ENCODE measurements at places on chromosomes 11 and 22.

- DNase-seq, result no peak
Measured at GRCh38 chr22:31342389-31343140, 3.6 kb downstream of the PATZ1 start.

DNA sequence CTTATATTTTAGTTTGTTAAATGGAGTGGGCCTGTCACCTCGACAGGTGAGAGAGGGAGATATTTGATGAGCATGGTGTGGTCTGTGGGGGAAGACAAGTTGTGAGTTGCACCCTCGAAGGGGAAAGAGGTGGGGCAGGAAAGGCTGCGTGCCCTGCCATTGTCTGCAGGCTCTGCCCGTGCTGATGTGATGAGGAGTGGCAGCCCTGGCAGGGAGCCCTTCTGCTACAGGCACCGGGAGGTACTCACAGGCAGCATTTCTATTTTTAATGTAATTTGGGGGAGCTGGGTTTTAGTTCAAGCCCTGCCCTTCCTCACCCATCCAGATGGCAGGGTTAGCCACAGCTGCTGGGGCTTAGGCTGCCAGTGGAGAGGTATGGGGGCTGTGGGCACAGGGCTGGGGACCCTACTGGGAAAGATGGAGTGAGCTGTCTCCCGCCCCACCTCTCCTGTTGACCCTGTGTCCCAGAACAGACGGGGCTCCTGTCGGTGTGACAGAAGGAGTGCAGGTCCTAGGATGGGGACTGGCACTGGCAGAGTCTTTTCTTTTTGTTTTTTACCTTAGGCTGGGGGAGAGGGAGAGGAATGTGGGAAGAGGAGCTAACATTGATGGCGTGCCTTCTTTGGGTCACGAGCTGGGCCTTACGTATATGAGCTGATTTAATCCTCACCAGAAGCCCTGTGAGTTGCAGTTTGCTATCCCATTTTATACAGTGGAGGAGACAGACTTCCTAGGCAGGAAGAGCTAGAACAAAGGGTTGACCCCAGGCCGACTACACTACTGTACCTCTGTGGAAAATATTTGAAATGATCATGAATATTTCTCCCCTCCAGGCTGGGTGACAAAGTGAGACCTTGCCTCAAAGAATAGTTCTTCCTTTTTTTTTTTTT lies 51.6 kb downstream of the CEP164 start:
- peak; percentile 36 for DNase-seq

DNA sequence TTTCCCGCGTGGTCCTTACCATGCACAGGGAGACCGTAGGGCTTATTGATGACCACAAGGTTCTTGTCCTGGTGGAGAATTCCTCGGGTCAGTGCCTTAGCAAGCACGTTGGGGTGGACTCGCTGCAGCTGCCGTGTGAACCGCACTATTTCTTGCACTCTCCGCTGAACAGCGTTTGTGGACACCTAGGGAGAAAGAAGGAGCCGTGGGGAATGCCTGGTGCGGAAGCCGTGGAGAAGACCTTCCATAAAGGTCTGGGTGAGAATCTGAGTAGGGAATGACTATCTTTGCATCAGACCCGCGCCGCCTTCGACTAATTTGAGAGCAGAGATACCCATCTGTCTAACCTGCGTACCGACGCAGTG lies 597 bp downstream of the RPUSD4 start:
- DNase-seq, result no peak

DNA sequence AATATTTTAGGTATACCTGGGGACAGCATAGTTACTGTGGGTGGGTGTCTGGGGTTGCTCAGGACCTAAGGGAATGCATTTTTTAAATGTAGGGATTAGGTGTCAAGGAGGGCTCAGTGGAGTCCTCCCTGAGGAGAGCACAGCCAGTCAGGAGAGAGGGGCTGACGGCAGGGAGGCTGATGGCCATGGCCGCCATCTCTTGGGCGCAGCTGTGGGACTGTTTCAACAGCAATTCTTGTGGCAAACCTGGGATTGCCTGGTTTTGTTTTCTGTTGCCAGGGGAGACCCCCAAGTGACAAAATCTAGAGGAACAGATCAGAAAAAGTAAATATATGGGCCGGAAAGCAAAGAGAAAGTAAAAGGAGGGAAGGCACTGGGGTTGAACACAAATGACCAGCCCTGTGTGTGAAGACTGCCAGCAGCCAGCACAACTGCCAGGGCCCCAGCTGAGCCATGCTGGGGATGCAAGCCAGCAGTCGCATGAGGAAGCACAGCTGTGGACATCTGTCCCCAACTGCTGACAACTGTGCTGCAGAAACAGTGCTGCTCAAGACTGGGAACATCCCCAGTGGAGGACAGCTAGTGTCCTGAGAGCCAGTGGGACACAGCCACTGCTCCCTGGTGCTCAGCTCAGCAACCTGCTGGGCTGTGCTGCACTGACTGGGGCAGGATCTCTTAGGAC lies 10.5 kb downstream of the MIF start:
- peak; percentile 48 for DNase-seq

GRCh38 chr11:94784884-94785283 lies 16.7 kb downstream of the AMOTL1 start:
- DNase-seq, result no peak

DNA sequence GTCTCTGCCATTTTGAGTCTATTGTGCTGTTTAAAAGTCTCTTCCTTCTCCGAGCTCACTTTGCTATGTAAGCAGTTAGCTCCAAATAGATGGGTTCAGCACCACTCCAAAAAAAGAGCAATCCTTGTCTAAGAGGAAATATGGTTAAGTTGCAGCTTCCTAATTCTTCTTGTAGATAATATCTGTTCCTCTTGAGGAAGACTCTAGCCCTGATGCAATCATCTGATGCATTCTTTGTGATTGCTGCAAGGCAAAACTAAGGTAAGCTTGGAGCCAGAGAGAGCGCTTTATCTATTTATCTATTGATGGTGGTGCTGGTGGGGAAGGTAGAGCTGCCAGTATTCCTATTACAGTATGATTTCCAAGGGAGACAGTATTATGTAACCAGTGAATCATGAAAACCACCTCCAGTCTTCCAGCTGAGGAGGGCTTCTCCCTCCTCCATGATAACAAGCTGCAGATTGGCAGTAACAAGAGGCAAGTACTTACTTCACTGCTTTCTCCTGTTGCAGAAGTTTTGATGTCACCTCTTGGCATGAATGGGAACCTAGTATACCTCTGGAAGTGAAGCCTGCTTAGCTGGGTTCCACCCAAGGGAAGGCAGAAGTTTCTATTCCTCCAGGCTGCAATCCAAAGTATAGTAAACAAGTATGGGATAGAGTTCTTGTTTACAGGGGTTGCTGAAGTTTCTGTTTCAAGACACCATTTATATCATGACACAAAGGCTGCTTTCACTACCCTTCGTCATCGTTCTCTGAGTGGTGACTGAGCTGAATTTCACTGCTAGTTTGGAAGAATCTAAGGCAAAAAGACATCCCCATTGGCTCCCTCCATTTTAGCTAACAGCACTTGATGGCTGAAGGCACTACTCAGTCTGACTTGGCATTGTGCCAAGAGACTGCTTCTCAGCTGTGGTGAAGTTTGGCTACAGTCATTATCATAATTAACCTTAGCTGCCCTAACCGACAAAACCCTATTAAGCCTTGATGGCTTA lies 49.7 kb downstream of the FDX1 start:
- peak; percentile 91 for DNase-seq

GRCh38 chr11:10575346-10576034 lies 7.0 kb upstream of the LYVE1 start:
- no peak for DNase-seq

DNA sequence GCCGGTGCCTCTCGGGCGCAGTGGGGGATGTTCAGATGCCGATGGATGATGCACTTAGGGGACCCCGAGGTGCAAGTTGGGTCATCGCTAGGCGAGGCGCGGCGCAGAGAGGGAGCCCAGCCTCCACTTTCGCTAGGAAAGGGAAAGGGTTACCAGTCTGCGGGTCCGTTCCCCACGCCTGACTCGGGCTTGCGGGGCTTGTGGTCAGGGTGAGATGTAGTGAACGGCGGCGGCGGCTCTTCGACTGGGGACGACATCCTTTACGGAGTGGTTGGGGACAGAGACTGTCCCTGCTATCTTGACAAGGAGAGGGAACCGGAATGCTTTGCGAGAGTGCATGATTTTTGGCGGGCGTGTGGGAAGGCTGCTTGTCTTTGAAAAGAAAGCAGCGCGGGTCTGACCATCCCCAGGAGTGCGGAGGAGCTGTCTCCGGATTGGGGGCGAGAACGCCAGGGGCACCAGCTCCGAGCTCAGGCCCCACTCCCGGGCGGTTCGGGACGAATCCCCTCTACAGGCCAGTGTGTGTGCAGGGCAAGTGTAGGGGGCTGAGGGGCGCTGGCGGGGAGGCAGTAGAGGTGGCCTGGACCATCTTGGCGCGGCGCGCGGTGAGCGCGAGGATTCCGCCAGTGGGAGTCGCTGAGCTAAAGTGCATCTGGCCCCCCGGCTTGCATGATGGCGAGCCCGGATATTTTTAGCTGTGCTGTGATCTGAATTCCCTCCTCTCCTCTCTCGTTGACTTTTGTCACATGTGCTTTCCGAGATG lies 1.1 kb downstream of the FAT3 start:
- DNase-seq, result peak; percentile 90

DNA sequence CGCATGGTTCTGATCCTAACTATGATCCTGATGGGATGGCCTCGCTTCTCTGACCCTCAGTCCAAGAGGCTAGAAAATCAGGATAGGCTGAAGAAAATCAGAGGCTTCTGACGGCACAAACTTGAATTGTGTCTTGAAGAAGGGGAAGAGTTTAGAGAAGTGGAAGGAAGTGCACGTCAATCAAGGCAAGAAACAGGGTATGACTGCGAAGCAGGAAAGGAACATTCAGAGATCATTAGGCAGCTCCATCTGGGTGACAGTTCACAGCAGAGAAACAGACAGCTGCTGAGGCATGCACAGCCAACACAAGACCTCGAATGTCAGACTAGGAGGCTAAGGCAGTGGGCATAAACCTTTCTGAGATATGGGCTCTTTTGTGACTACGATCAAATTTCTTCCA lies 29.3 kb downstream of the CLPB start:
- no peak for DNase-seq

GRCh38 chr22:47486569-47487312 lies 724.3 kb downstream of the TBC1D22A start:
- DNase-seq, result no peak

DNA sequence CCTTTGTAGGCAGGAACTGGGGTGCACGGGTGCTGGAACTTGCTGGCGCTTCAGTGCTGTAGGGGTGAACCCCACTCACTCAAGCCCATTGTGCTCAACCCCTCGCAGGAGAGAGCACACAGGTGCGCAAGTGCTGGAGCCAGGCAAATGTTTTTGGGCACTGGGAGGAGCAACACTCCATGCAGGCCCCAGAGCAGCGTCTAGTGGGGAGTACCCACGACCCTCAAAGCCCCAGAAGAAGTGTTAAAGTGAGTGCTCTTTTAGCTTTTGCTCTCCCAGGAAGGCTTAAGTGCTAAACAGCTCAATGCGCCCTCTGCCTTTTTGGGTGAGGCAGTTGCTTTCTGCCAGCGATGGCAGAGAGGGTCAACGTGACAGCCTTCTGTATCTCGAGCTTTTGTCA lies 282.2 kb upstream of the ARHGAP42 start:
- no peak for DNase-seq

DNA sequence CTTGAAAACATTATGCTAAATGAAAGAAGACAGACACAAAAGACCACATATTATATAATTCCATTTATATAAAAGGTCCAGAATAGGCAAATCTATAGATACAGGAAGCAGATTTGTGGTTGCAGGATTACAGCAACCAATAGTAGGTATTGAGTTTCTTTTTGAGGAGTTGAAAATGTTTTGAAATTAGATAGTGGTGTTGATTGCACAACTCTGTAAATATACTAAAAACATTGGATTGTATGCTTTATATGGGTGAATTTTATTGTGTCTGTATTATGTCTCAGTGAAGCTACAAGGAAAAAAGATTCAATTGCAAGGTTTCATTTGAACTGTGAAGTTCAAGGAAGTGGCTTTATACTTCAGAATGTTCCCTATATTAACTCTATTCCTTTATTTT lies 3.0 kb upstream of the RRAS2 start:
- no peak for DNase-seq

- DNase-seq, result no peak
Measured at GRCh38 chr22:45064313-45065278, 54.8 kb upstream of the PHF21B start.

- DNase-seq, result no peak
Measured at GRCh38 chr11:123197711-123198110, 2.7 kb upstream of the CLMP start.

DNA sequence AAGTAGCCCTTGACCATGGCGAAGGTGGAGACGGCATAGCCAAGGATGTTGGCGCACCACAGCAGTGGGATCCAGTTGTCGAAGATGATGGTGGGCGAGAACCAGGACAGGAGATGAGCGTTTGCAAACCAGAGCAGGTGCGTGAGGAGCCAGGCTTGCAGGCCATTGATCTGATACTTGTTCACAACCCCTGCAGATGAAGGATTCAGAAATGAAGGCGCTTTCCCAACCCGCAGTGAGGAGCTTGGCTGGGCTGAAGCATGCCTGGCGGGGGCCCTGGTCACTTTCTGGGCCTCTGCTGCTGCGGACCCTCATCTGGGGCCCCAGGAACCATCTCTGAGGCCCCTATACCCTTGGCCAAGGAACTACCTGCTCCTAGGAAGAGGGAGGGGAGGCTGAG lies 6.9 kb downstream of the DHCR7 start:
- DNase-seq, result no peak

DNA sequence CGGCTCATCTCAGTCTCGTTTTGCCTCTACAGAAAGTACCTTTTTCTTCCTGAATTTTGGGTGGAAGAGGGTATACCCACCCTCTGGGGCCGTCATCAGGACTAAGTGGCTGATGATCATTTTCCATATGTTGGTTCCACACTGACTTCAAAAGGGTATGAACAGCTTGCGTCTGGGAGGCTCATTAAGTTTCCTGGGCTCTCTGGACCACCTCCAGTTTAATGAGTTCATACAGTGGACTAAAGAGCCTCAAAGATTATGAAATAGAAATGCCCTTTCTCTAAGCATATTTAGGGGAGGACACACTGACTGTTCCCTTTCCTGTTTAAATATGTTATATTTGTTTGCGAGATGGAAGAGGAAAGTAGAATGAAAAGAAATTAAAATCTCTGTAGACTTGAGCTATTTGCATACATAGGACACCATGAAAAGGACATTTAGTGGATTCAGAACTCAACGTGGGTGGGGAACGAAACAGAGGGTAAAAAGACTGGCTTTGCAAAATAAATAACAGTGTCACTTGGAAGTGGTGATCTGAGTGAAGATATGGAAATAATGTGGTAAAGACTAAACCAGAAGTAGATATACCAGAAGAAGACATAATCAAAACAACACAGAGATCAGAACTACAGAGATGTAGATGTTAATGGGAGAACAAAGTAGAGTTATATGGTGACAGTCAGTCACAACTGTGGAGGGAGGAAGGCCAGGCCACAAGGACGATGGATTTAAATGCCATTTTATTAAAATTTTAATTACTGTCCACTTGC lies 18.7 kb downstream of the LDLRAD3 start:
- DNase-seq, result peak; percentile 85

DNA sequence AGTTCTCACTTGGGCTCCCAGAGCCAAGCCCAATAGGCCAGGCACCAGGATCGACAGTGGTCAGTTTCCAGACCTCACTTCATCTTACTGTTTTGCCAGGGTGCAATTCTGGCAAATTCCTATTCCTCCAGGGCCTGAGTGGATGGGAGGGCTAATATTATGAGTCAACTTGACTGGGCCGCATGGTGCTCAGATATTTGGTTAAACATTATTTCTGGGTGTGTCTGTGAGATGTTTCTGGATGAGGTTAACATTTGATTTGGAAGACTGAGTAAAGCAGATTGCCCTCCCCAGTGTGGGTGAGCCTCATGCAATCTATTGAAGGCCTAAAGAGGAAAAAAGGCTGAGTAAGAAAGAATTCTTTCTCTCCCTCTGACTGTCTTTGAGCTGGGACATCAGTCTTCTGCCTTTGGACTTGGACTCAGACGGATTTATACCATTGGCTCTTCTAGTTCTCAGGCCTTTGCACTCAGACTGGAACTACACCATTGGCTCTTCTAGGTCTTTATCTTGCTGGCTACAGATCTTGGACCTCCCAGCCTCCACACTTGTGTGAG lies 132.9 kb upstream of the ZBED5 start:
- no peak for DNase-seq
